ENCODE measurements at places on chromosomes 2 and 18. TPM values are rescaled to one million over a fixed set of nuclear protein-coding genes. Genes with fewer than 3 reads are reported as not detected.

The SCYGR4 gene
- total RNA-seq: not detected

DNA sequence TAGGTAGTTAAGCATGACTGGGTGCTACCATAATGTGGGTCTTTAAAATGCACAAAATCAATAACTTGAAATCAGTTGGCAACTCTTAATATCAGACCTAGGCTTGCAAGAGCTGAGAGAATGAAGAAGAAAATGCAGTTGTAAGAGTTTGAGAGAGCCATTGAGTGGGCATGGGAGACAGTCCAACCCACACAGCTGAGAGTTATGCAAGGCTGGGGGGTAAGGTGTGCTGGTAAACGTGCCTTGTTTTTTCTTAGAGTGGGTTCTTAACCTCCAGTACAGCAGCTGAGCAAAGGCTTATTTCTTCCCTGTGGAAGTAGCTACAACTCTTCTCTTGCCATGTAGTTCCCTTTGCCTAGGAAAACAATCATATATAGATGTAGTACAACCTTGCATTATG lies 20.2 kb upstream of the CCDC178 start:
- H3K27ac ChIP-seq: no peak overlapping the region
- no peak overlapping the region for H3K4me3 ChIP-seq
- DNase-seq: no peak
- no peaks in the 10 kb centered on the region for H3K27me3 ChIP-seq
- no peaks in the 10 kb centered on the region for H3K4me1 ChIP-seq

The FASTKD2 gene
- total RNA-seq: 70.3 TPM

- H3K36me3 ChIP-seq: no peaks in the 10 kb centered on the region
- no peaks in the 10 kb centered on the region for H3K27me3 ChIP-seq
- H3K27ac ChIP-seq: no peak overlapping the region
- H3K4me1 ChIP-seq: peaks cover 19% of the 10 kb centered on the region
- DNase-seq: no peak
Measured at GRCh38 chr18:36634573-36635216, 194.1 kb downstream of the TPGS2 start.

DNA sequence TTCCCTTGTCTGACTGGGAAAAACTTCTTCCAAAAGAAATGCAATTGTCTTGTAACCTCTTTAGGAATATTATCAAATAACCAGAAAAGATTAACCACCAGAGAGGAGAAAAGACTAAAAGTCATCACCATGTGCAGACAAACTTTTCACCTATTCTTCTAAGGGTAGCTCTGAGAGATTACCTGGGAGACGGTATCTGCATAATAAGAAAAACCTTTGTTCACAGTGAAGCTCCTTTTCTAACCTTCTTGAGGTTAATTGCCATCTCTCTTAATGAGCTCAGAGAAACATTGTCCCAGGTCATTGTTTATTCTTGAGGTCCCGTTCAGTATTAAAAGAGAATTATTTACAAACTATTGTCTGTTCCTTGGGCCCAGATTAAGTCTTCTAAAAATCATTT lies 1091.2 kb upstream of the LRRTM1 start:
- no peak overlapping the region for H3K4me3 ChIP-seq
- H3K27ac ChIP-seq: no peak overlapping the region
- no peak for DNase-seq
- no peaks in the 10 kb centered on the region for H3K4me1 ChIP-seq
- no peaks in the 10 kb centered on the region for H3K27me3 ChIP-seq

The CPLX4 gene
- total RNA-seq: not detected

GRCh38 chr18:12032786-12033642 lies 51.7 kb downstream of the IMPA2 start:
- peaks cover 25% of the 10 kb centered on the region for H3K4me1 ChIP-seq
- no peak overlapping the region for H3K4me3 ChIP-seq
- H3K36me3 ChIP-seq: peaks cover 17% of the 10 kb centered on the region
- H3K27ac ChIP-seq: peak overlapping the region; percentile 23

DNA sequence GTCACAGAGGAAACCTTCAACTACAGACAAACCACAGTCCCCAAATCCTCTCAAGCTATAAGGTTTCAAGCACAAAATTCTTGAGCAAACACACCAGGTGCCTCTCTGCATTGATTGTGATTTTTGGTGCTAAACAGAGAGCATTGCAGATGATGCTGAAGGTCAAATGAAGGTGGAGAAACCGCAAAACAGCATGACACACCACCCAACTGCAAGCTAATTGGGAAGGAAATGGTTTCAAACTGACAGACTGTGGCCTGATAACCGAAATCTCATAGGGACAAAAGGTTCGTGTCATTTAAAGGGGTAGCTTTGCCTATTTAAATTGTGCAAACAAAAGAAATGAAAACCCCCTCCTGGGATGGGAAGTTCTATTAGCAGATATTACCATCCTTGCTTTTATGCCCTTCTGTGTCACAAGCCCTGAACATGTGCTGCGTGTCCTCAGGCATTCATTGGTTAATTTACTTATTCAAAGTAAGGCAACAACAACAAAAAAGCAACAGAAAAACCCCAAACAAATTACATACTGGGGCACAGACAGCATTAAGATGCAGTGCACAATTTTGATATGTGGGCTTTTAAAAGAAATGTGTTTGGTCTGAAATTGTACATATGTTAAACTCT lies 154.9 kb downstream of the AQP4 start:
- H3K4me1 ChIP-seq: no peaks in the 10 kb centered on the region
- H3K36me3 ChIP-seq: no peaks in the 10 kb centered on the region
- no peaks in the 10 kb centered on the region for H3K27me3 ChIP-seq
- no peak for DNase-seq
- no peak overlapping the region for H3K27ac ChIP-seq

DNA sequence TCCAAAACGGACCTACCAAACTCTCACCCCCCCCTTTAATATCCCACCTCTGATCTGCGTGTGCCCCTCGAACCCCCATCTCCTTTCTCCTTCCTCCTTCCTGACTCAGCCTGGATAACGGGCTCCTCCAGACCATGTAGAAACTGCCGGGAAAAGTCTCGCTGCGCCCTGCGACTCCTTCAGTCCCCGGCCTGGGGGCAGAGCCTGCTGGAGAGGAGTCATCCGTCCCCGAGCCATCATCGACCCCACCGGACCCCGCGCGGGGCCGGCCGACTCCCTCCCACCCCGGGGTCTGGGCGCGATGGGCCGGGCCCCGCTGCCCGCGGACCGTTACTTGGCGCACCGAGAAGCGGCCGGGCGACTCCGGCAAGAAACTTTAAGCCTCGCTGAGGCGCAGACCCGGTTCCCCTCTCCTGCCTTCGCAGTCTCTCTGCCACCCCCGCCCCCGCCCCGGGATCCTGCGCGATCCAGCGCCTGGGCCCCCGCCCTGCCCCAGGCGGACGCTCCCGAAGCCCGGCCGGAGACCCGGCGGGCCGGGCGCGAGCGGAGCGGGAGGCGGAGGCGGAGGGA lies 3.4 kb downstream of the ZEB2 start:
- DNase-seq: no peak
- H3K27ac ChIP-seq: peak overlapping the region; percentile 99
- no peaks in the 10 kb centered on the region for H3K27me3 ChIP-seq
- H3K4me3 ChIP-seq: peak overlapping the region; percentile 99

Measured in IMR-90 (cell line).